ENCODE measurements at places on chromosomes 5 and 9.
A peak's percentile ranks its signal among the peaks of the same experiment; 100 is the strongest.

DNA sequence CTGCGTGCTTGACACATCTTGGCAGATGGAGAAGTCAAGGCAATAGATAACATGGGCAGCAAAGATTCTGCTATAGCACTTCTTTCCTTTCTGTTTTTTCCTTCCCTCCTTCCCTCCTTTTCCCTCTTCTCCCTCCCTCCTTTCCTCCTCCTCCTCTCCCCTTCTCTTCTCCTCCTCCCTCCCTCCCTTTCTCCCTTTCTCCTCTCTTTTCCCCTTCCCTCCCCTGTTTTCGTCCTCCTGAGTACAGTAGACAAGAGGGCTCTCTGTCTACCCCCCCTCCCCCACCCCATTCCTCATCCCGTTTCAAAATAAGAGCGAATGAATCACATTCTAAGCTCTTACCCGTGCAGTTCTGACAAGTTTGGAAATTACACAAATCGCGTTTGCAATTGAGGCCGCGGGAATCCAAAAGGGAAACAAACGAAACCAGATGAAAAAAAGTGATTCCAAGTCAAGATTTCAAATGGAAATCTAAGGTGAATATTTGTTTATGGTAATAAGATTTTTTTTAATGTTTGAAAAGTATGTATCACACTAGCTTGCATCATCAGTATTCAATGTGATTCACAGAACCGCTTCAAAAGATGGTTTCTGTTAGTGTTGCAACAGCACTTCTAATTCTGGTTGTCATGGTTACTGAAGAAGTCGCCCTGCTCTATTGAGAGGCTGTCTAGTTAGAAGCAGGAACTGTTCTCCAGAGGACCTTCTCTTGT, 1.3 kb downstream of the NIM1K start:
- DNase-seq = no peak

GRCh38 chr9:135060461-135061116, 26.9 kb upstream of the OLFM1 start:
- no peak for DNase-seq

GRCh38 chr5:132779961-132780360, 2.9 kb upstream of the SEPTIN8 start:
- DNase-seq = no peak

DNA sequence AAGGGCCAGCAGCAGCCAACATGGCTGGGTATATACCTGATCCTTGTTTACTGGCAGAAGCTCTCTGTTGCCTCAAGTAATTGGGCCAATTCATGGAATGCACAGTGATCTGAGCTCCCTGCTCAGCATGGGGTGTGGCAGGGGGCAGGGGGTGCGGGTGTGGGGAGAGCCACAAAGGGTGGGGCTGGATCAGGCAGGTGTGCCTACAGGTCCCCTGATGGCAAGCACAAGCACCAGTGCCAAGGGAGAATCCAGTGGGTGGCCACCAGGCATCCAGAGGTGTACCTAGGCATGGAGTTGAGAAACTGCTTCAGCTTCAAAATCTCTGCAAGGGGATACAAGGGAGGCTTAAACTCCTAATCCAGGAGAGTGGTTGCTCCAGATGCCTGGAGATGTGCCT, 235.8 kb upstream of the TLE4 start:
- no peak for DNase-seq

- no peak for DNase-seq
These were observed 52.2 kb downstream of the ABHD17B start for GRCh38 chr9:71858812-71859211.

DNA sequence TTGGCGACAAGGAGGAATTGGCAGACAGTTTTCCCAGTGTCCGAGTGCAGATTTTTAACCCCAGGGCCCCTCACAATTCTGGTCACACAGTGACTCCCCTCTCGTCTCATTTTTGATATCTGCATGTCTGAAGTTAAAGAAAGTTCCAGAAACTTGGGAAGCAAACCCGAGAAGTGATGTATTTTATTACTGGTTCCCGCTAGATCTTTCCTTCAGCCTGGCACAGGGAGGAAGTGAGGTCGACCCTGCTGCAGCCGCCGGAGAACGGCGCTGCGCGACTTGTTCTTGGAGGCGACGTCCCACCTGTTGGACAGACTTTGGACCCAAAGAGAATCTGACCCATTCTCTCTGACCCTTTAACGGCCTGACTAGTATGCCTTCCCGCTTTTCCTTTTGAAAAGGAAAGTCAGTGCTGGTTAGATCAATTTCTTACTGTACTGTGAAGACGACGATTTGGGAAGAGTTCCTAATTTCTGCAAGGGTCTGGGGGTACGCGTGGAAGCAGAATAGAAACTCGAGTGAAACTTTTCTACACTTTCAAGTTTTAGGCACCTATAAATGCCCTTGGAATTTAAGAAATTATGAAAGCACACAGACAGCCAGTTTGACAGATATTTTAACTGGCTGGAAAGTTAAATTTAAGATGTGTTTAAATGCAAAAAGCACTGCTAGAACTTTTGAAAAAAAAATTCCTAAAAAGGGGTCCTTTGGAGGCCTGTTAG, 744 bp downstream of the OTULIN start:
- DNase-seq = peak; percentile 25

DNA sequence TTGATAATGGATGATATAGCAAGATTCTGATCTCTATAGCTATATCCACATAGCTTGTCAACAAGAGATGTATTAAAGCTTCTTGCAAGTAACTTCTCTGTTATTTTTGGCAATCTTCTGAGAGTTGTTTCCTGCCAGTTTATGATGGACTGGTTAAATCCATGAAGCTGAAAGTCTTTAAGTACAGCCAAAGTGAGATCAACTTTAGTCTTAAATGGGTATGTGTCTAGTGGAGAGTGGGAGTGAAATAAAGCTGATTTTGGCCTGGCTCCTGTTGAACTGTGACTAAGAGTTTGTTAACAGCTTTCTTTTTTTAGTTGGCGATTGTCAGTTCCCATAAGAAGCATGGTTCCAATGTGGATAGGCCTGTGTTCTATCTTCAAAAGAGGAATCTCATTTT, 350.9 kb upstream of the PCSK5 start:
- no peak for DNase-seq

GRCh38 chr5:66358741-66359140, 214.6 kb downstream of the SREK1 start:
- DNase-seq = no peak

- DNase-seq = peak; percentile 58
These were observed 67.1 kb upstream of the UNC5A start for GRCh38 chr5:176743136-176743861.

- no peak for DNase-seq
These were observed 4.5 kb upstream of the POU4F3 start for GRCh38 chr5:146334074-146334533.
